ENCODE measurements at places on chromosomes 6 and 20. TPM values are rescaled to one million over a fixed set of nuclear protein-coding genes. Genes with fewer than 3 reads are reported as not detected.

DNA sequence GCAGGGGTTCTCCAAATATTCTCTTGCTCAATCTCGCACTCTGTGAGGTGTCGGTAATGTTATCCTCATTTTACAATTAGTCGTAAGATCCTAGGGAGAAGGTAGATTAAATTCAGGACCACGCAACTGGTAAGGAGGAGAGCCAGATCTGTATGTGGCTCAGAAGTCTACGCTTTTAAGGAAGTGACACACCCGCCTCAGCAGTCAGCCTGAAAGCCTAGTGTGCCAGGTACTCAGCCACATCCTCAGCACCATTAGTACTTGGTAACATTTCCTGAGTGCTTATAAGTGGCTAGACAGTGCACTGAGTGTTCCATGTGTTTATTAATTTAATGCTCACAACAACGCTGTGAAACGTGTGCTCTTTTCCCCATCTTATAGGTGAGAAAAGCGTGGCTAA is 63.7 kb downstream of the DHX35 start:
- no peak for DNase-seq

PLAGL1 gene
- 23.6 TPM for total RNA-seq

KHDRBS2 gene
- 0.76 TPM for total RNA-seq

DNA sequence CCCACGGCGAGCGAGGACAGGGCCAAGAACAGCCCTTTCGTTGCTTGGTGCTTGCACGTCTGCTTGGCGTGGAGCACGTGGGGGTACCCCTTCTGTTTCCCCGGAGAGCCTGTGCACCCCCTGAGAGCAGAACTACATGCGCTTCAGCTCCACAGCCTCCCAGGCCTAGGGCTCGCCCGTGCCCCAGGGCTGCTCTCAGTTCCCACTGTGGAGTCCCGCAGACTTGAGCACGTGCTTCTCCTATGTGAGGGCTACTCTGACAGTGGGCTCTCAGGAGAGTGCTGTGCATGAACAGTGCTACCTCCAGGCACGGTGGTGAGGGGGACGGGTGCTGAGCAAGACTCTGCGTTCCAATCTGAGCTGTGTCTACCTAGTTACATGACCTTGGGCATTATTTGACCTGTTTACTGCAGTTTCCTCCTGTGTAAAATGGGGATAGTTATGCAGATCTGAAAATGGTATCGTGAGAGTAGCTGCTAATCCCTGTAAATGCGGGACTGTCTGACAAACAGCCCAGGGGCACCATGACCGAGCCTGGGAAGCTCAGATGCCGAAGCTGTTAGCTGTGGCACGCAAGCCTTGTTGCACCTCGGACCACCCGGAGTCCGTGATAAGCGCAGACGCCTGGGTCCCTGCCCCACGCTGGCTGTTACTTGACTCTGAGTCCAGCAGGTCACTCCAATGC is 82.4 kb downstream of the IRF4 start:
- DNase-seq = no peak

DNA sequence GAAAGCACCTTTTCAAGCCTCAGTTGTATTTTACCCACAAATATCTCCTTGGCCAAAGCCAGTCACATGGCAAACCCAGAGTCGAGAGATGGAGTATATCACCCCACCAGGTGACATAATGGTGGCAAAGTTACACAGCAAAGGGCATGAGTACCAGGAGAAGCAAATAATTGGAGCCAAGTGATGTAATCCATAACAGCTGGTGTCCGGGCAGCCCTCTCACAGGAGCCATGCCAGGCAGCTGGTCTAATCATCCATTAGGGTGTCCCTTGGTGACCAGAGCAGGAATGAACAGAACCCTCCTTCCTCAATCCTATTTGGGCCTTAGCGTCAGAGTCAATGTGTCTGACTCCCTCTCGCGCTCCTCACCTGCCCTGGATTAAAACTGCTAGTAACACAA is 272.1 kb downstream of the LRFN2 start:
- DNase-seq = no peak

DNA sequence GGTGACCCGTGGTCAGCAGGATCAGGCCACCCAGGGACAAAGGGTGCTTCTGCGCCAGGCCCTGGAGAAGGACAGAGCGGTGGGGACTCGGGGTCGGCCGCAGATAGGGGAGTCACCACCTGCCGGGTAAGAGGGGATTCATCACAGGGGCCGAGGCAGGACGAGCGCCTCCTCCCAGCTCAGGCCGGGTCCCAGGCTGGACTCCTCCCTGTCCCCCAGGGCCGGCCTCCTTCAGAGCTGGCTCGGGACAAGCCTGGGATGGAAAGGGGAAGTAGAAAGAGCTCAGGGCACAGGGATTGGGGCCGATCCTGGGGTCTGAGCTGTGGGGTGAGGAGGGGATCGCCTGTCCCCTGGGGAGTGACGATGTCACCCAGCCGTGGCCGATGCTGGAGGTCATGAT is 154.6 kb upstream of the PROKR2 start:
- no peak for DNase-seq
